CD4-positive, alpha-beta T cell treated with Interferon alpha-2 for 1 hour (primary cell): ENCODE measurements at places on chromosomes 7 and 10.

DNA sequence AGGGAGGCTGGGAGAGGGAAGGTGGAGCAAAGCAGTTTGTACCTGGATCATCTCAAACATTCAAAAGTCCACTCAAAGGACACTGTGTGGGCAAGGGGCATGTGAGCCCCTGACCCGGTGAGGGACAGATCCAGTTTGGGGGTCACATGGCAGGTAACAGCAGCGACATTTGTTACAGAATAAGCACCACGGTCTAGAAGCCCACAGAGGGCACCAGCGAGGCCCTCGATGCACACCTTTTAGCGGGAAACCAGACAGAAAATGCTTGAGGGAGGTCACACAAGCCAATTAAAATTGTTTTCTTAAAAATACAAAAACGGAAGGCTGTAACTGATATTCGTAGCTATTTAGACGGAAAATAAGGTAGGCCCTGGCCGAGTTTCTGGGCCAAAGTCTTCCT lies 144.4 kb downstream of the ZMYND11 start:
- DNase-seq = no peak

DNA sequence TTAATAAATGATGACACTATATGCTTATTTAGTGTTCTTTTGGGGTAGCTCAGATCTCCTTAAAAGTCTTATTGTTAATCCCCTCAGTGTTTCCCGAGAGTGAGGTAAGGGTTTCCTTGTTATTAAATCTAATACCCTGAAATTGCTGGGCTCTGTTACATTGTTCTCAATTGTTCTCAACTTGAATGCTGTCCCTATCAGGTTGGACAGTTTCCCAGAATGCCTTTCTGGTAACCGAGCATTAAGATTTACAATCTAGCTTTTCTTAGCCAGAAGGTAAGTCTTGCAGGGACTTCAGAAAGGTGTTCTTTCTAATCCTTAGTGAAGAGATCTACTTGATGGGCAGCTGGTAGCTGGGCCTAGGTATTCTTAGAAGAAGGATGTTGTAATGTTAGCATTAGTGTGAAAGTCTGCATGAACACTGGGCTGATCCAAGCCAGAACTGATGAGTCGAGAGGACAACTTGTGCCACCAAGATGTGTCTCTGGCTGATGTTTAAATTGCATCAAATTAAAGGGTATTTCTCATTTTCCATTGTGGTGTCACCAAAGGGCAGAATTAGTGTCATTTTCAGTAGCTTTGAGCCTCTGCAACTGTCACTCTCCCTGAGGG lies 89.9 kb downstream of the SND1 start:
- DNase-seq = no peak

DNA sequence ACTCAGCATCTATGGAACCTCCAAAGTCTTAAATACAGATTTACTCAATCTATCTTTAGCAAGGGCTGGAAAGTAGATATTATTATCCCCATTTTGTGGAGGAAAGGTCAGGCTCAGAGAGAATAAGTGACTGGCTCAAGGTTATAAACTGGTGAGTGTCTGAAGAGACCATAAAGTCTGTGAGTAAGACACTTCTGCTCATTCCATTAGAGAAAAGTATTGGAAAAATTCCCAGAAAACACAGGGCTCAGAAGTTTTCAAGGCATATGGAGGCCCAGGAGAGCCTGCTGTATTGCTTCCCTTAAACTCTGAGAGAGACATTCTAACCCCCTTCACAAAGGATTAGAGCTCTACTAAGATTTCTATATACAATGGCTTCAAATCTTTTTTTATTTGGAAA lies 134.8 kb downstream of the PCDH15 start:
- no peak for DNase-seq

DNA sequence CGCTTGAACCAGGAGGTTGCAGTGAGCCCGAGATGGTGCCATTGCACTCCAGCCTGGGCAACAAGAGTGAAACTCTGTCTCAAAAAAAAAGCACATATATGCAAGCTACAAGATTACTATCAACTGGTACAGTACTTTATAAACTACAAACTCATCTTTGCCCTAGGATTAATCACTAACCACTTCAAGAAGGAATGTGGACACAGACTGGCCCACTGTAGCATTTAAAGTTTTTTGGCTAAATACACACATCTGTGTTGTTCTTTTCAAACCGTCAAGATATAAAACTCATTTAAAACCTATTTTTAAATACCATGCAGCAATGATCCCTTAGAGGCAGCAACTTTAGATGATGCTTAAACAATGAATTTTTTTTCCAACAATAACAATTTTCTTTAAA lies 205.4 kb downstream of the IMMP2L start:
- DNase-seq = no peak

- no peak for DNase-seq
Measured at GRCh38 chr10:61629576-61629975, 33.2 kb upstream of the CABCOCO1 start.

DNA sequence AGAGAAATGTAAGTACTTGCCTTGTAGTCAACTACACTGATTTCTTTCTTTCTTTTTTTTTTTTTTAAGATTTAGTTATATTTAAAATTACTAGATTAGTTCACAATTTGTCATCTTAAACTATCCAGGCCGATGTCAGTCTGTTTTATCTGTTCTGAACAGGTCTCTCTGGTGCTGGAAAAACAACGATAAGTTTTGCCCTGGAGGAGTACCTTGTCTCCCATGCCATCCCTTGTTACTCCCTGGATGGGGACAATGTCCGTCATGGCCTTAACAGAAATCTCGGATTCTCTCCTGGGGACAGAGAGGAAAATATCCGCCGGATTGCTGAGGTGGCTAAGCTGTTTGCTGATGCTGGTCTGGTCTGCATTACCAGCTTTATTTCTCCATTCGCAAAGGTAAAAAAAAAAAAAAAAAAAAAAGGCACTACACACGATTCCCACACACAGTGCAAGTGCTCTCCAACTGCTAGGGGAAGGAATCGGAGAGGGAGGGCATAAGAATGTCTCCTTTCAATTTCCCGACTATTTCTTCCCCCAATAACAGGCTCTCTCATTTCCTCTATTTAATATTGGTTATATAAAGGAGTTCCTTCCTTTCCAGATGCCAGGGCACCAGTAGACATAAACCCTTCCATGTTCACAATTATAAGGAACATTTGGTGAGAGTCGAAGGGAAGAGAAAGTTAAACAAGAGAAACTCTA lies 53.4 kb downstream of the PAPSS2 start:
- DNase-seq = no peak

DNA sequence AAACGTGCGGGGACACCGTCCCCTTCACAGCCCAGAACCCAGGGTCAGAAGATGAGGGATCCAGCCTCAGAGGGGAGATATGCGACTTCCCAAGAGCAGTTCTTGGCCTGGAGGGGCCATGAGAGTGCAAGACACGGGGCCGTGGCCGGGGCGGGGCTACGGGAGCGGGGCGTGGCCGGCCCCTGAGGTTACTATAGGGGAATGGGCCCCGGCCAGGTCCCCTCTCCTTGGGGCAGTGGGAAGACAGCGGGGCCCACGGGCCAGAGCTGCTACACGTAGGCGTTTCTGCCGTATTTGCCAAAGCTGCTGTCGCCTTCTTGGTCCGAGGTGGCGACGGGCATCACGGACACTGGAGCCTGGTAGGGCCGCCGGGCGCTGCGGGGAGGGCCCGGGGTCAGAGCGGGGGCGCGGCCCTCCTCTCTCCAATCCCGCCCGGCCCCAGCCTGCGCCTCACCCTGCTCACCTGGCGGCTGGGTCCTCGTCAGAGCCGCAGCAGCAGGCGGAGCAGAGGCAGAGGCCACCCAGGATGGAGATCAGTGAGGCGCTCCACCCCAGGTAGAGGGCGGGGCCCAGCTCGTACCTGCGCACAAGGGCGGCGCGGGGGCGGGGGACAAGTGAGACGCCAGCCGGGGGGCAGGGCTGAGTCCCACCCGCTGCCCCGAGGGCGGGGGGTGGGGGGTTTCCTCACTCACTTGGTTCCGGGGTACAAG lies 5.3 kb downstream of the CLDN15 start:
- no peak for DNase-seq

- no peak for DNase-seq
Measured at GRCh38 chr10:105185161-105185560, 544.1 kb downstream of the SORCS3 start.

DNA sequence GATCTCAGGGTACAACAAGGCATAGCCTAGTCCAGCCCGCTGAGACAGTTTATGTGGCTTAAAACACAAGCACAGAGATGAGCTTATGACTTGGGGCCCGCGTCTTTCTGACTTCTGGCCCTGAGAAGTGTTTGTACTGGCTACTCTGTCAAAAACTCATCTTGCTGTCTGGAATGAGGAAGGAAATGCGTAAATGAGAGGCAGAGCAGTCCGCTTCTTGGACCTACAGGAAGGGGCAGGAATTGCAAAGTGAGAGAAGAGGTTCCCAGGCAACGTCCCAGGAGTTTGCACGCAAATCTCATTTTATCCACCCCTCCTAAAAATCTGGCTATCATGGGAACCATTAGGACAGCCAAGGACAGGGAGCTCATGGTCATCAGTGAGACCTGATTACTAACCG lies 5.5 kb downstream of the ANXA11 start:
- no peak for DNase-seq

DNA sequence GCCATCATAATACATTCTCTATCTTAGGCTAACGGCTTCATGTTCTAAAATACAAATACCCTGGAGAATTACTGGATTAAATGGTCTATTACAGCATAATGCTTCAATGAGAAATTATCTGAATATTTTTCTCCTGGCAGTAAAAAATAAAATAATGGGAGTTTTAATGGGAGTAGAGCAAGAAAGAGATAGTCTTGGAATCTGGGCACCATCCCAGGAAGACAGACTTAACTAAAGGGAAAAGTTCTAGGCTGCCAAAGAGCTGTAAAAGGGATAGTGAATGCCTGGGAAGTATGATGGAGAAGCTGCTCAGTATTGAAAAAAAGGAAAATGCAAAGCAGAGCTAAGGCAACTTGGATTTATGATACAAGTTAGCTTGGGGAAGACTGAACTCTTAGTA lies 12.1 kb upstream of the SYPL1 start:
- DNase-seq = no peak

GRCh38 chr10:24113901-24114300 lies 95.0 kb upstream of the KIAA1217 start:
- no peak for DNase-seq

GRCh38 chr10:17538941-17539340 lies 78.2 kb downstream of the HACD1 start:
- no peak for DNase-seq

DNA sequence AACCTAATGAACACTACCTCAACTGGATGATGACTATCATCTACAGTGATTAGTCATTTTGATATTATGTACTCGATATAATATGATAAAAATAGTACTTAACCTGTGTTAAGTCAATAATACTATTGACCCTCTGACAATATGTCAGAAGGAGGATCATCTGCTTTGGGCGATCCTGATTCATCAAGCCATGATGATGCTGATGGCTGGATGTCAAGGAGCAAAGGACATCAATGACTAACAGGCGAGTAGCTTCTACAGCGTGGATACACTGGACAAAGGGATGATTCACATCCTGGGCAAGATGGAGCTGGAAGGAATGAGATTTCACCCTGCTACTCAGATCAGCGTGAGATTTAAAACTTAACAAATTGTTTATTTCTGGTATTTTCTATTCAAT lies 94.4 kb upstream of the SKAP2 start:
- no peak for DNase-seq

DNA sequence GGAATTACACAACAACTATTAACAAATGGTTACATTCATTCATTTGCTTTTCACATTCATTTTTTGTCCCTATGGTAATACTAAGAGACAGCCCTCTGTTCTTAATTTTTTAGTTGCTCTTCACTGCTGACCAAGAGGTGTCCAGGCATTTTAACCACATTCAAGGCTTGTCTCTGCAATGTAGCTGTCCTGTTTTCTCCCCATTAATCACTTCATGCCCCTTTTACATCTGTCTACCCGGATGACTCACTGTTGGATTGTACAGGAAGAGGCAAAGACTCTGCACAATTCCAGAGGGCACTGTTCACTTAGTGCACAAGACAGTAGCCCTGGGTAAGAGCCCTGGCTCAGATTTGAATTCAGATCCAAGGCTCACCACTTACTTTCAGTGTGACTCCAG lies 168.5 kb downstream of the NOC3L start:
- DNase-seq = no peak

DNA sequence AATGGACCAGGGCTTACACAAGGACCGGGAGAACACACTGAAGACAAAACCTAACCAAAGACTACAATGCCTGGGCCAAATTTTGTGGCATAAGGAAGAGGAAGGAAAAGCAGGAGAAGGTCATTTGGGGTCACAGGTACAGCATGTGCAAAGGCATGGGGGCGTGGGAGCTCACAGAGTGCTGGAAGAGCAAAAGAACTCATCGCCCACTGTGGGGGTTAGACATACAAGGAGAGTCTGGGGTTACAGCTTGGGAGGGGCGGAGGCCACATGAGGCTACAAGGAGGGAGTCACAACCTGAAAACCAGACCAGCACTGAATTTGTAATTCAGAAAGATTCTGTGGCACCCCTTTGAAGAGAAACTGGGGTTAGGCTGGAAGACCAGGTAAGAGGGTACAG lies 9.7 kb downstream of the PUS7 start:
- no peak for DNase-seq

- no peak for DNase-seq
Measured at GRCh38 chr10:117553815-117554172, 11.2 kb downstream of the EMX2 start.

GRCh38 chr10:93897070-93897780 lies 3.4 kb downstream of the SLC35G1 start:
- DNase-seq = no peak

DNA sequence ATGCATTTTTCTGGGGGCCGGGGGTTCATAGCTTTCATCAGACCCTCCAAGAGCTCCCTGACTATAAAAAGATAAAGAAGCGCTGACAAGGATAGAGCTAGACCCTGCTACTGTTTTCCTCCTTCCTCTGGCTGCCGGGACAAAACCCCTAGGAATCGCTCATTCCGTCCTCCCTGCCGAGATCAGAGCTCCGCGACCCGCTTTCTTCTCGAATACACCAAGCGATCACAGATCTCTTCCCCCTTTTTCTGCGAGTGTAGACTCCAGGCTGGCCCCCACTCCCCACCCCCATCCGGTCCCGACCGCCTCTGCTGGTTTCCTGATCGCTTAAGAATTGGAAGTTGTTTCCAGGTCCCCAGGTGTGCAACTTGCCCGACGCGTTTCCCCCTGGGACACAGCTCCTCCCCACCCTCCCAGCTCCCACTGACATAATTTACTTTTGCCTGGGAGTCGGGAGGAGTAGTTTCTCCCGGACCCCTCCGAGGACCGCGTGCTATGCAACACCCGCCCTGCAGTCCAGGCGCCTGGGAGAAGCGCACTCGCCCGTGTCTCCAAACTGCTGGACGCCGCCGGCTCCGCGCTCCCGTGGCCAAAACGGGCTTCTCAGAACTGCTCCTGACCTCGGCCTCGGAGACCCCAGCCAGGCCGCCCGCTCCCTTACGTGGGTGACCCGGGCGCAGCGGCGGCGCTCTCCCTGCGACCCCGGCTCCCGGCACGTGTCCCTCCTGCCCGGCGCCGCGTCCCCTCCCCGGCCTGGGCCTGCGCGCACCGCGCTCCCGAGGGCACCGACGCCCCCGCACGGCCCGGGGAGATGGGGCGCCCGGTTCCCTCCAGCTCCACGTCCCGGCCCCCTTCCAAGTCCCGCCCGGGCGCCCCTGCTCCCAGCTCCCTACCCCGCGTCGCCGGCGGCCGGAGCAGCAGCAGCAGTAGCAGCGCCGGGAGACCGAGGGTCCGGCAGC lies 552 bp downstream of the IL15RA start:
- DNase-seq = peak; percentile 62
